Fibroblast of lung (primary cell): ENCODE measurements at places on chromosomes 11 and 22. TPM values are rescaled to one million over a fixed set of nuclear protein-coding genes. Genes with fewer than 3 reads are reported as not detected.

Gene PYGM
- 0.26 and 0.50 TPM in 2 replicates for total RNA-seq

Gene CNIH2
- total RNA-seq: 0.17 TPM in 1 of 2 replicates, not detected in the other

Gene CCDC116
- under 0.01 and 0.17 TPM in 2 replicates for total RNA-seq

Gene ANKK1
- total RNA-seq: under 0.01 TPM in 1 of 2 replicates, not detected in the other

DNA sequence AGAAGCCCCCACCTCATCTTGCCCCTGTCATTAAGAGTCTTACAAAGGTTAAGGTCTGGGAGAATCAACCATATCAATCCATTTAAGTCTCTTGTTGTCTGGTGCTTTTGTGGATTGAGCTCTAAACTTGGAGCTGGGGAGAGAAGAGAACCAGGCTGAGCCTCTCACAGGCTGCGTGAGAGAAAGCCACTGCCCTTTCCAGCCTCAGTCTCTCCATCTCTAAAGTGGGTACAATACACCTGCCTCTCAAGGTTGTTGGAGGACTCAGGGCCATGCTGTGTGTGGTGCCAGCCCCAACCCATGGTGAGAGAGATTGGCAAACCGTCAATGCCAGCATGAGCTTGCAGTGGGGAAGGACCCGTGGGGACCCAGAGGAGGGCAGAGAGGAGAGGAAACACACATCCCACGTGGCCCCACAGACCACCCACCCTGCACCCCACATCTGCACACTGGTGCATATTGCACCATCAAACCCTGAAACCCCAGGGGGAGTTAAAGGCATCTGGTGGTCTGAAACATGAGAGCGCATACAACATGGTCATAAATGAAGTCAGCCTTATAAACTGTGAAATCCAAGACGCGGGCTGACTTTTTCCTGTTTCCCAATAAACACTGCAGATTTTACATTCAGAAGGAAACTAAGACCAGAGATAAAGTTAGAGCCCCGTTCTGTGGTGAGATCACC is 27.5 kb upstream of the FBLN1 start:
- peak; percentile 58 for DNase-seq

GRCh38 chr11:96741068-96741467 is 351.3 kb downstream of the JRKL start:
- peak; percentile 70 for DNase-seq

DNA sequence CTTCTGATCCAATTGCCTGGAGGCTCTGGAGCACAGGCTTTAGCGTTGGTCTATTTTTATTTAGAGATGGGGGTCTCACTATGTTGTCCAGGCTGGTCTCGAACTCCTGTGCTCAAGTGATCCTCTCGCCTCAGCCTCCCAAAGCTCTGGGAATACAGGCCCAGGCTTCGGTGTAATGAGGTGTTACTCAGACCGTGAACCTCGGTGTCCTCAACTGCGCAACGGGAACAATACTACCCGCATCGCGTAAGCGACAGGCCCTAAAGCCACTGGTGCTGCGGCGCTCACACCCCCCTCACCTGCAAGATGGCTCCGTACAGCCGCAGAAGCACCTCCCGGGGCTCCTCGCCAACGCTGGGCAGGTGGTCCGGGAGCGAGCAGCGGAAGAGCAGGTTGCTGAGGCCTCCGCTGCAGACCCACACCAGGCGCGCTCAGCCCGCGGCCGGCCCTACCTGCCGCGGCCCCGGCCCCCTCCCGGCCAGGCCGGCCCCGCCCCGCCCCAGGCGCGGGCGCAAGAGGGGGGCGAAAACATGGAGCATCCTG is 628 bp downstream of the CHKB start:
- DNase-seq: peak; percentile 13

DNA sequence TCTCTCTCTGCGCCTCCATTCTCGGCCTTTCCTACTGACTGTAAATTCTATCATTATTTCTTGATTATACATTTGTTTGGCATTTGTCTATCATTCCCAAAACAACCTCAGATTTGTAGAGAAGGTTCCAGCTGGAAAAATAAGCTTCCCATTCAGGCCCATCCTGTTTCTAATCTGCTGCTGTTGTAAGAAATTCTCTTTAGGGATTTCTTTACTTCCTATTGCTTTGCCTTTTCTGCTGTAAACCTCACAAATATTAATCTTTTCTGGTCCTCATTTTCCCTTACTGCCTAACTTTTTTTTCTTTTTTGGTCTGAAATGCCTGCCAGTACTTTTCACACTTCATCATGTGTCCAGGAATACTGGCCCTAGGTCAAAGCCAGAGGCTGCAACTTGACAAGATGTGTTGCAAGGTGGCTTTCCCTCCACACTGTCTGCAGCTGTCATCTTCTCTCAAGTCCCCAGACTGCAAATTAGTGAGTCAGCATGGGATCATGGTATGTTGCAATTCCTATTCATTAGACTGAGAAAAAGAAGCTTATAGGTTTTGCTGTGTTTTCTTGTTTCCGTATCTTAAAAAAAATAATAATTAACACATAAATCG is 858.7 kb upstream of the CHORDC1 start:
- peak; percentile 93 for DNase-seq

DNA sequence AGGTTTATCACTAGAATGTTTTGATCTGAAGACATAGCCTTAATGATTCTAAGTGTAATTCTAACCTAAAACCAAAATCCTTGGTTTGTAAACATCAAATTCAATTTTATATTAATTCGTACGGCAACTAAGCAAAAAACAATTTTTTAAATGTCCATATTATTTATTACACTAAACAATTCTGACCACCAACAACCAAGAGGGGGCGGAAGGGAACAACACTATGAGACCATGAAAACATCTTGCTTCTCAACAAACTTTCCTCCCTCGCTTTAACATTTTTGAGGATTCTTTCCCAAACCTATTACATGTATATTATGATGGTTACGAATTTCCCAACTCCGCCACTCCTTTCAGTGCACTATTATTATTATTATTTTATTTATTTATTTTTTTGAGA is 6.5 kb upstream of the UCP2 start:
- no peak for DNase-seq
